ENCODE measurements at places on chromosomes 1 and 21.

DNA sequence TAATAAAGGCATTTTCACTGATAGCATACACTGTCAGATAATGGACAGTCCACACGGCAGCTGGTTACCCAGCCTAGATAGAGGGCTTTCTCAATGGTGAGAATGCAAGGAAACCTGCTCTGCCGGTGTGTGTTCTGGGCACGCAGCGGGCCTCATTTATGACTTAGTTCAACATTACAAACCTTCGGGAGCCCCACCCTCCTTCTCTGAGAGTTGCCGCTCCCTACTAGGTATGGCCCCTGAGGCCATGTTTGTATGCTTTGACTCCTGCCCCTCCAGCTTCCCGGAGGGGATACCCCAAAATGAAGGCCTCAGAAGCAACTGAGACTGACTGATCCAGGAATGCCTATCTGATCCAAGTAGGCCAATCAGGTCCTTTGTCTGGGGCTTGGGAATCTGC lies 17.2 kb upstream of the FABP3 start:
- no peak for DNase-seq

DNA sequence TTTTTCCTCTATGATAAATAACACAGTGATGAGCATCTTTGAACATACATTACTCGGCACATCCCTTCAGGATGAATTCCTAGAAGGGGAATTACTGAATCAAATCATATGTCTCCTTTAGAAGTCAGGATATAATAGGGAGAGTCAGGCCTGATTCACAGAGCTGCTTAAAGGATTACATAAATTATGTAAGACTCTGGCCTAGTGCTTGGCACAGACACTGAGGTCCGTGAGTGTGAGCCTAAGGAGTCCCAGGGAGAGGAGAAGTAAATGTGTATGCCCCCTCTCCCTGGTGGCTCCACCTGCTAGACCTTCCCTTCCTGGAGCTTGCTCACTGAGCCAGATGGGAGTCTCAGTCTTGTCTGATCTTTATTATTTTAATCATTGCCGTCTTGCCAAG lies 8.6 kb upstream of the FOXE3 start:
- no peak for DNase-seq

DNA sequence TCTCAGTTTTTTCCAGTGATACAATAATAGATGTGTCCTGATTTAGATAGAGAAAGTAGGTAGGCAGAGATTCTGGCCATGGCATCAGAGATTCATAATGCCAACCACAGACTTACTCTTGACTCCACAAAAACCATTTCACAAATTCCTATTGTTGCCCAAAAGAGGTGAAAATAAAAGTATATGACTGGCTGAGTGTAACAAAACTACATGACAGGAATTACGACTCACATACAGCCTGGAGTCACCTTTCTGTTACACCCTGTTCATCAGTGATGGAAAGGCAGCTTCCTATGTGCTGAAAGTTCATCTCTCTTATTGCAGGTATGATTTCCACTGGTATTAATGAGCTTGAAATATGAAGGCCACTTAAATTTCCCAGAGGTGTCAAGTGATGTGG lies 72.3 kb downstream of the MPZL1 start:
- no peak for DNase-seq

DNA sequence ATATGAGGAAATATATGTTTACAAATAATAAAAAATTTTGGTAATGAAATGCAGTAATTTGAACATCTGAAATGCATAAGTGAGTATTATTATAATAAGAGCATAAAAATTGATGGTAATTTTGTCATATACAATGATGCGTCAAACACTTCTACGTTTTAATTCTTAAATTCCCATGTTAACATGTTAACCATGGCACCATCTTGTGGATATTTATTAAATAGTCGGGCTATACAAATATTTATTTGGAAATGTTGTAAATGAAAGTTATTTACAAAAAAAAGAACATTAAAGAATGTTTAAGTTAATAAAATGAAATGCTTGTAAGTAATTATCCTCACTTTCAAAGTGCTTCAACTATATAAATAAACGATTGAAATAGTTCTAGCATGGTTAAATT lies 57.2 kb upstream of the C1orf185 start:
- DNase-seq, result peak; percentile 20

DNA sequence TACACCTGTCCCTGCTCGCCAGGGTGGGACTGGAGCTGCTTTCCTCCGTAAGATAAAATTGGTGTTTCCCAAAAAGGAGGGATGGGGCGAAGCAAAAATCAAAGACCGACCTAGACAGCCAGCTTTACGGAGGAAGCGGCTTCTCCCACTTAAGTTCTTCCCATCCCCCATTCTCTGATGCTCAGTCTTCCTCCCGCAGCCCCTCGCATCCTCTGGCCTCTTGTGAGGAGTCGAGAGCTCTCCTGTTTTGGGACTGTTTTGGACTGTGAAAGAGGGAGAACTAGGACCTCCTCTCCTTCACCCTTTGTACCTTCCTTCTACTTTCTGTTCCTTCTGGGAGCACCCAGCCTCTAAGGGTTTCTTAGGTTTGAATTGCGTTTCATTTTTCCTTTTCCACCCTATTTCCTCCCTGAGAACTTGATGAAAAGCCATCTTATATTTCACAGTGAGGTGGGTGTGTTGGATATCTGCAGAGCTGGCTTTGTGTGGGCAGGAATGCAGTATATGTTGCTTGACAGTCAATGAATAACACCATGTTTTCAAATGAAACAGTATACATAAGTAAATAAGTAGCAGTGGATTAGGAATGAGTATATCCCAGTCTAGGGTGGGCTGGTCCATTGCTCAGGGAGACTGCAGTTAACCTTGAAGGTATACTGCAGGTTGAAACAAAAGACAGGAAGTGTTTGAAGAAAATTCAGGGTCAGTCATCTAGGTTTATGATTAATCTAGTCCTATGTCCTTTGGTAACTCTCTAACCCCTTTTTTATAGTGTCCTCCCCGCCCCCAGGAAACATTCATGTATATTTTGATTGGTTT lies 848 bp downstream of the CTTNBP2NL start:
- peak; percentile 13 for DNase-seq

GRCh38 chr21:33734291-33734690 lies 92.0 kb downstream of the ITSN1 start:
- DNase-seq, result no peak

DNA sequence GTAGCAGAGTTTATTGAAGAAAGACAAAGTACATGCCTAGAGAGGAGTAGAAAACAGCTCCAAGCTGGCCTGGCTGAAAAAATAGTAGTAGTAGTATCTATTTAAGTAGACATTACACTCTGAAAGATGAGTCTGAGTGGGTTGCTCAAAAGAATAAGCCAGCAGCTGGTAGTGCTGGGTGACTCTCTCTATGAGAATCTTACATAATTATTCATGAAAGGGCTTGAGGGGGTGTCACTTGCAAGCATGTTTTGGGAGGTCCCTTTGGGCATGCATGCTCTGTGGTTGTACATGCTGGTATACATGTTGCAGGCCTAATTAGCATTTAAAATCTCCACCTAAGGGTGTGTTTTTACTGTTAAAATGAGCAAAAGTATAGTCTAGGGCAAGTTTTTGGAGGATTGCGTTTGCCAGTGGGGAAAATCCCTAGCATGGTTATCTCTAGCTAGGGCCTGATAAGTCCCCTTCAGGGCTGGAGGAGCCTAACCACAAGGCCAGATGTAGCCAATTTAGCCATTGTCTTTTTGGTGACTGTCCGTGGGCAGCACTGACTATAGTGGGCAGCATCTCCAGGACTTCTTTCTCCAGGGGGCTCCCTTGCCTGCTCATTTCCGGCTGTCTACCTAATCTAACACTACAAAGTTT lies 11.0 kb upstream of the FCGR2A start:
- peak; percentile 9 for DNase-seq

GRCh38 chr1:234621657-234622335 lies 11.8 kb upstream of the IRF2BP2 start:
- DNase-seq, result no peak

DNA sequence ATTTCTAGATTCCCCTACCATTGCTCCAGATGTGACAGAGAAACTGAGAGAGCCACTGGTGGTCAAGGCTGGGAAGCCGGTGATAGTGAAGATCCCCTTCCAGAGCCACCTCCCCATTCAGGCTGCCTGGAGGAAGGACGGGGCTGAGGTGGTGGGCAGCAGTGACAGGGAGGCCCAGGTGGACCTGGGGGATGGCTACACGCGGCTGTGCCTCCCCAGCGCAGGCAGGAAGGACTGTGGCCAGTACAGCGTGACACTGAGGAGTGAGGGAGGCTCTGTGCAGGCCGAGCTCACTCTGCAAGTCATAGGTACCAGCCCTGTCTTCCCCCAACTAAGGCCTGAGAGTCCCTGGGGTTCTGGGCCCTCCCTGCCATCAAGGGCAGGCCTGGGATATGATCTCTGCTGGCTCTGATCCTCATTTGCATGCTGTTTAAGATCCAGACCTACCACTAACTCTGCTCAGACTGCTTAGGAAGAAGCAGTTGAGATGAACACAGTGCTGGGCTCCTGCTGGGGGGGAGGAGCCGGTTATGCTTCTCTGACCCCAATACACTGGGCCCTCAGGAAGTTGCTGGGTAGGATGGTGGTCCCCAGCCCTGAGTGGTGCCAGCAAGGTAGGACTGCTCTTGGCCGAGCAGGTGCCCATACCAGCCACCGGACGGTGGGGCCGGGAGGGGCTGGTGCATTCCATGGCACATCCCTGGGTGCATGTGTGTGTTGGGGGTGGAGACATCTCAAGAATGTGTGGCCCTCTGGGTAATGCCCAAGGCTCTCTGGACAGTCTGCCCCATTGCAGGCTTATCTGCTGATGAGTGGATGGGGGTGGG lies 25.1 kb downstream of the IGFN1 start:
- no peak for DNase-seq

- DNase-seq, result no peak
Measured at GRCh38 chr1:17210176-17210575, 5.2 kb downstream of the PADI1 start.

DNA sequence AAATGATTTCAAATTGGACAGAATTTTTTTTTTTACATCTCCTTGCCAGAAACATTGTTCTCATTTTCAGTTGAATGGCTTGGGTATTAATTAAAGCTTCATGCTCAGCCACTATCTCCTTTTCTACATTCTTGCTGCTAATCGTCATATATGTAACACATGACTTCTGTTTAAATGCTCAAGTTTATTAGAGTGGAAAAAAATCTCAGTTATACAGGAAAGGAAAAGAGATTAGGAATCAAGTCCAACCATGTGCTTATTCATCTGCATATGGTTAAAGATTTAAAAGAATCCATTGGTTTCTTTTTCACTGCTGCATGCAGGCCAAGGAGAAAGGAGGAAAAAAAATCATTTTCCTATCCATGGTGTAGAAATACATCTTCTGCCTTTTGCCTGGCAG lies 47.3 kb upstream of the CNN3 start:
- DNase-seq, result no peak

GRCh38 chr1:71438626-71439025 lies 357.8 kb upstream of the ZRANB2 start:
- no peak for DNase-seq

GRCh38 chr1:90807329-90807728 lies 90.2 kb upstream of the BARHL2 start:
- no peak for DNase-seq

GRCh38 chr1:78003882-78004718 lies 639 bp upstream of the DNAJB4 start:
- peak; percentile 82 for DNase-seq

DNA sequence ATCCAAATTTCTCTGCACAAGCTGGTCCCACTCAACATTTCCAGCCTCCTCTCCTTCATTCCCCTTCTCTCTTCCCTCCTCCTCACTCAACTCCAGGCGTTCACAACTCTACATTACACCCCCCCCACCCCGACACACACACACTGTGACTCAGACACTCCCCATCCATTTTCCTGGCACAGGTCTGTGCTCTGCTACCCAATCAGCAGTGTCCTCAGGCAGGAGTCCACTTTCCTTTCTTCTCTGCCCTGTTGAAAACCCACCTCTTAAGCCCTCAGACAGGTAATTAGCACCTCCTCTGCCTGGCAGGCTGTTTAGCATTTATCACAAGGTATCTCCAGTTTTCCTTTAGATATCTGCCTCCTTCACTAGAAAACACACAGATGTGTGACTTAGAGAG lies 8.8 kb upstream of the LMX1A start:
- DNase-seq, result no peak

DNA sequence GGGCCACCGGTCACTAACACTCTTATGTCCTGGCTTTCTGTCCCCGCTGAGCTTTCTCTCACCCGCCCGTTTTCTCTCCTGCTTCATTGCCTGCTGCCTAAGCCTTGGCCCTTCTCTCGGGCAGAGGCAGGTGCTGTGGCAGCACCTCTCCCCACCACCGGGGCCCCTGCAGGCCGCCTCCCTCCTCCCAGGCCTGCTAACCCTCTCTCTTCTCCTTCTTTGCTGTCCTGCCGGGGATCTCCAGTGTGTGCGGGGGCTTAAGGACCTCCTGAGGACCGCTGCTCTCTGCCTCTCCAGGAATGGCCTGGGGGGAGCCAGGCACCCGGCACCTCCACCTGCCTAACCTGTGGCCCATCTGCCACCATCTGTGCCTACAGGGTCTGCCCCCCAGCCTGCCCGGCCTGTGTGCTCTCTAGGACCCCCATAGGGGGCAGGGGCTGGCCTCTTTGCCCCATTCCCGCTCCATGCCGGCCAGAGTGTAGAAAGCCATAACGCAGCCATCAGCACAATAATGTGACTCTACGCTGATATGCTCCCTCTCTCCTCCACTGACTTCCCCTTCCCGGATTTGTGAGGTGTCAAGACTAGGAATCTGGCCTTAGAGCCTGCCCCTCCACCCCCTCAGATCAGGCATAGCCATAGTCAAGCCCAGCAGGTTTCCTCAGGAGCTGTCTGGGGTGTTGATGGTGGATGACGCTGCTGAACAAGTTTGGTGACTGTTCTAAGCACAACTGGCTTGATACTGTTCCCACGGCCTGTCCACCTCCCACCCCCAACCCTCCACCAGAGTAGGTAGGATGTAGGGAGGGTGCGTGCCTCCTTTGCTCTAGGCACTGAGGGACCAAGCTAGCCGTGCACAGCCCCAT lies 6.1 kb upstream of the SFN start:
- DNase-seq, result no peak

DNA sequence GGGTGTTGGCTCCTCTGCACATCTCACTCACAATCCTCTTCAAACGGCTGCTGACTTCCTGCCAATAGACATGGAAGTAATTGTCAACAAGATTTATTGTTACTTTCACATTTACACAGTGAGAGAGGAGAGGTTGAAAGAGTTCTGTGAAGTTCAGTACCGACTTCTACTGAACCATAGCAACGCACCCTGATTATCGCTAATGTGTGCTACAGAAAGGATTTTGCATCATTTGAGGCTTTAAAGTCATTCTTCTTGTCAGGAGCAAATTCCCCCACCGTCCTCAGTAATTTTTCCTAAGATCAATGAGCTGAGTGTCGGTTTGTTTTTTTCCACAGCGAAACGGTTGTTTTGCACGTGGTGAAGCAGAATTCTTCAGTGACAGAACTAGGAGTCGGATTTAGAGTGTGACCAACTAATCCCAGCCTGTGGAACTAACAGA lies 361.0 kb downstream of the ADGRL2 start:
- no peak for DNase-seq

Measured in NB4 (cell line).